NCI-H187 (cell line): ENCODE measurements at places on chromosomes 5 and 9.

GRCh38 chr5:8829323-8830029 is 716.4 kb downstream of the SEMA5A start:
- no peak for DNase-seq

DNA sequence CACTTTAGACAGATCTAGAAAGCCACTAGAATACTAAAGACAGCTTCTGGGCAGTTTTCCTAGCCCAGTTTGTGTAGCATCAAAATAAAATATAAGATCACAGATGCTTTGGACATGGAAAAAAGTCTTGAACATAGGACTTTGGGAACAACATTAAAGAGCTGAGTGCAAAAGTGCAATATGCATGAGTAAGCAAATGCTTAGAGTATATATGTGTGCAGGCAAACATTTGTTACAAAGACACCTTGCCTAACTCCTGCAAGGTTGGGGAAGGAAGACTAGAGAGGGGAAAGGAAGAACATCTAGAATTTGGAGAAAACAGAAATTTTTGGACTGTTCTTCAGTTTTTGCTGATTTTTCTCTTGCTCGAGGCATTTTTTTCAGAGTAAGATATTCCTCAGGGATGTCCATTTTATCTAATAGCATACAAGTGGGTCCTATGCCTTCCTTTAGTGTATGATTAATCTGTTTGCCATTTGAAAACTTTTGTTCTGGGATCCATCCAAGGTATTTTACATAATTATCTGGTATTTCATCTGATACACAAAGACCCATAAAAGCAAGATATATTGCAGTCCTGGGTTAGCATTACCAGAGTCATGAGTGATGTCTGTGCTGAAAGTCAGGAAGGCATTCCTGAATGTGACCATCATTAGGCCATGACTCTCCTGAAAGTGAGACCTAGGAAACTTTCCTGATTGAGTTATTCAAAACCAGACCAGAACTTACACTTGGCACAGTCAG is 142.0 kb upstream of the RGMB start:
- no peak for DNase-seq

- no peak for DNase-seq
Observed at GRCh38 chr9:98654247-98654646, 54.5 kb downstream of the GABBR2 start.

DNA sequence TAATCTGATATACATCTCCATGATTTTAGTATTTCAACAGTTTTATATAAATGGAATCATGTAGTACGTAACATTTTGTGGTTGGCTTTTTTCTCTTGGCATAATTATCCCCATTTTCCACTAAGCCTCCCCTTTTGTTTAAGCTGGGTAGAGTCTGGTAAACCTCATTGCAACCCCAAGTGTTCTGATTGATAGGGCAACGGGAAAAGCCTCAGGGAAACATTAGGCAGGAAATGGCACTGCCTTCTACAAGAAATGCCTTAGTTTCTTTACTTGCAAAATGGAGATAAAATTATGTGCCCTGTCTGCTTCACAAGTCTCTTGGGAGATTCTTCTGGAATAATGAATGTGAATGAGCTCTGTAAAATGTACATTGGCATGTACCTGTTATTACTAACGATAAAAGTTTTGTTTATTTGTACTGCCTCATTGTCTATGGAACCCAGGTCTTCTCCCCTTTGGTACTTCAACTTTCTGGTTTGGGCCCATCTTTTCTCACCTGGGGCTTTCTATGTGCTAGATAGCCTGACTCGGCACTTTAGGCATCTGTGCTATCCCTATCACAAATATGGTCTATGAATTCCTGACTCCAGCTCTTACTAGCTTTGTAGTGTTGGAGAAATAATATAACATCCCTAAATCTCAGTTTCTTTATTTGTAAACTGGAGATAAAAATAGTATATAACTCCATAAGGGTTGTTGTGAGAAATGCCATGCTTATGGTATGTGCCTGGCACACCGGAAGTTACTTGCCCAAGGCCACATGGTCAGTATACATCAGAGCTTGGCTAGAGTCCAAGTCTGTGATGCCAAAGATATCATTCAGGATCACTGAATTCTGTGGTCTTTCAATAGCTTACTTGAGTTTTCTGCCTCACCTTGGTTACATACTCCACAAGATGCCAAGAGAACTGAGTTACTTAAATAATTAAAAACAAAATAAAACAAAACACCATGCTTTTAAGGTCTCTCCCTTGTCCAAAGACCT is 48.2 kb upstream of the ZNF169 start:
- DNase-seq, result no peak

- DNase-seq, result no peak
Observed at GRCh38 chr5:137501846-137502406, 2.8 kb upstream of the SPOCK1 start.

DNA sequence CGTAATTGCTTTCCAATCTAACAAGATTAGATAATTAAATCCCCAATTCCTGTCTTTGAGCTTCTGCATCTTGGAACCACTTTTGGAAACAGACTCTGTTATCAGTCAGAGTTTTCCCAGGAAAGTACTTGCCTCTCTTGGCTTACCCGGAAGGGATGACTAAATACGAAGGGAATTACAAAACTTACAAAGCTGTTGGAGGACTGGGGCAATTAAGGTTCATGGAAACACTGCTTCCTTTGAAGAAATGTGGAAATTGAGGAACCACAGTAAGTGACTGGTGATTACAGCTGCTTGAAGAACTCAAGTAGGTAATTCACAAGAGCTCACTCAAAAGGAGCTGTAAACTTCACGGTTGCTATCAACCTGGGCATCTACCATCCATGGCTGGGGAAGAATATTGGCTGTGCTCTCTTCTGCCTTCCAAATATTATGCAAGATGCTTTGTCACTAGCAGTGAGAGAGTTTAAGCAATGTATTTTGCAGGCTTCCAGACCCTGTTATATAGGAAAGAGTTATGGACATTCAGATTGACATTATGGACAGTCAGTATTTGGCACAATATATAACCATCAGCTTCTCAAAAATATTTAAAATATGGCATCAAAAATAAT is 104.6 kb upstream of the MAN2A1 start:
- DNase-seq, result no peak

- DNase-seq, result no peak
Observed at GRCh38 chr5:87121304-87122150, 146.2 kb upstream of the RASA1 start.

GRCh38 chr9:82597241-82598203 is 465.4 kb downstream of the RASEF start:
- DNase-seq, result no peak

DNA sequence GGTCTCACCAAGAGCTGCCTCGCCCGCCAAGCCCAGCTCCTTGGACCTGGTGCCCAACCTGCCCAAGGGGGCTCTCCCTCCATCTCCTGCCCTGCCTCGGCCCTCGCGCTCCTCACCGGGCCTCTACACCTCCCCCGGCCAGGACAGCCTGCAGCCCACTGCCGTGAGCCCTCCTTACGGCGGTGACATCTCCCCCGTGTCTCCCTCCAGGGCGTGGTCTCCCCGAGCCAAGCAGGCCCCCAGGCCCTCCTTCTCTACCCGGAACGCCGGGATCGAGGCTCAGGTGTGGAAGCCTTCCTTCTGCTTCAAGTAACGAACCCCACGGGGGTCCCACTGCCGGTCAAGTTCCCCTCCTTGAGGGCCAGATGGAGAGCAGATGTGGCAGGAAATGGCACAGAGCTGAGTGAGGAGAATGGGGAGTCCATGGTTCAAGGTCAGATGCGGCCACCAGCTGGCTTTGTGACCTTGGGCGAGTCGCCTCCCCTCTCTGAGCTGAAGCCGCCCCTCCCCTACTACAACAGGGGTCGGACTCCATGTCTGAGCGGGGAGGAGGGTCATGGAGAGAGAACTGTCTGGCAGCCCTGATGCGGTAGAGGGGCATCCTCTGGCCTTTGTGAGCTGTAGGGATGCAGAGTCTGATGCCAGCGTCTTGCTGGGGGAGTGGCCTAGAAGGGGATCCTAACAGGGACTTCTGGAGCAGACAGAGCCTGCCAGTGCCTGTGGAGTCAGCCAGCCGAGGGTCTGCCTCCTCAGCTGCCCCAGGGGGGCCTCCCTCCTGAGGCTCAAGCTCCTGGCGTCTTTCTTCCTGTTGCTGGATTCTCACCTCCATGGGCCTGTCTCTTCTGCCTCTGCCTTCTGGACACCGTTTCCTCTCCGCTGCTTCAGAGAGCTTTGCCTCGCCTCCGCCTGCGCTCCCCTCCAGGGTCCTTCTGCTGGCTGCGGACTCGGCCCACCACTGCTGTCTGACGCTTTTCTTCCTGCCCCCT is 9.9 kb downstream of the SYNPO start:
- no peak for DNase-seq

- no peak for DNase-seq
Observed at GRCh38 chr5:91049800-91050199, 333.3 kb downstream of the ARRDC3 start.

GRCh38 chr9:106892632-106893031 is 29.7 kb downstream of the ZNF462 start:
- no peak for DNase-seq

GRCh38 chr5:135724617-135725016 is 109.8 kb upstream of the SLC25A48 start:
- no peak for DNase-seq

GRCh38 chr9:20292002-20292401 is 330.3 kb downstream of the MLLT3 start:
- DNase-seq, result no peak

DNA sequence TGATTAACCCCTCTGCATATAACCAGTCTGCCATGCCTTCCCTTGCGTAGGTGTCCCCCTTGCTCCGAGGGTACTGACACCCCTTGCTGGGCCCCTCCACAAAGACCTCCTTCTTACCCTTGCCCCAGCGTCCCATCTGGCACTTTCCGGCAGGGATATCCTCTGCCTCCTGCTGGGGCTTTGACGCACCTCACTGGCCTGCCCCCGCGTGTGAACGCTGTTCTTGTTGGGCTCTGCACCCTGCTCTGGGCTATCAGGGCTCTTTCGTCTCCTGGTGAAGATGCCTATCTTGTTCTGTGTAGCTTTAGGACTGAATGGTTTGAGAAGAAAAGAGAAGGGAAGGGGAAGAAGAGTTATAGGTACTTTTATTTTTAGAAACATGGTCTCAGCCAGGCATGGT is 53.0 kb downstream of the SUB1 start:
- DNase-seq, result no peak

GRCh38 chr5:61228229-61228628 is 66.0 kb upstream of the SMIM15 start:
- no peak for DNase-seq

DNA sequence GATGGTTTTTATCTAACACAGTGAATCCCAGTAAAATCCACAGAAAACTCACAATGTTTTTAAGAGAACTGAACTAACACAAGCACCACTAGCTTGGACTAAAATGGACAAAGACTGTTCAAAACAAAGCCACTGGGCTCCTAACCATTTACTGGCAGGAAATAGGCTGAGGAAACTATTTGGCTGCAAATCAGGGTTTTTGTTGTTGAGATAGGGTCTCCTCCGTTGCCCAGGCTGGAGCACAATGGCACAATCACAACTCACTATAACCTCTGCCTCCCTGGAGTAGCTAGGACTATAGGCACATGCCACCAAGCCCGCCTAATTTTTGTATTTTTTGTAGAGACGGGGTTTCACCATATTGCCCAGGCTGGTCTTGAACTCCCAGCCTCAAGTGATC is 99.7 kb downstream of the THBS4 start:
- DNase-seq, result no peak

DNA sequence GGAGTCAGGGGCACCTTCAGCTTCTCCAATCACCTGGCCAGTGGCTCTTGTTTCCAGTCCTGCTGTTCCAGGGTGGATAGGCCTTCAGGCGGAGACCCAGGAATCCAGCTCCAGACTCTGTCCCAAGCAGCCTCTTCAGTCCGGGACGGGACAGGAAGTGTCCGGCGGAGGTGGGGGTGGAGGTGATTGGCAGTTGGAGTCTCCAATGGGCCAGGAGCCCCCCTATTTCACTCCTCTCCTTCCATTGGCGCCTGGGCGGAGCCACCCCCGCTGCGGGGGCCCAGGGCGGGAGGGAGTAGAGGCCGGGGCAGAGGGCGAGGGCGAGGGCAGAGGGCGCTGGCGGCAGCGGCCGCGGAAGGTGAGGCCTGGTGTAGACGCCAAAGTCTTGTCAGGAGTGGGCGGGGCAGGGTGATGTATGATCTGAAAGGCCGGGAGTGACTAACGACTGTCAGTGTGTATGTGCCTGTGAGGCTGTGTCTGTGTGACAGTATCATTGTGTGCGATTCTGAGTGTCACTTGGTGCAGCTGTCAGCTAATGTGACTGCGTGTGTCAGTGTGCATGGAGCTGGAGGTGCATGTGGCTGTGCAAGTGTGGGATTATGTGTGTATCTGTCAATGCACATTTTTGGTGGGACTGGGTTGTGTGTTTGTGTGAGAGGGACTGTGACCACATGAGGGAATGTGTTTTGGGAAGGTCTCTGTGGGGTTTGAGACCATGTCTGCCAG is at the start of gene IL11RA:
TSS of gene IL11RA (plus strand) at position 310 of the 726 bp plus-strand sequence. CDS start 3,033 bp downstream, outside the sequence.
- DNase-seq, result no peak

- no peak for DNase-seq
Observed at GRCh38 chr5:15008476-15008875, 136.9 kb upstream of the ANKH start.

DNA sequence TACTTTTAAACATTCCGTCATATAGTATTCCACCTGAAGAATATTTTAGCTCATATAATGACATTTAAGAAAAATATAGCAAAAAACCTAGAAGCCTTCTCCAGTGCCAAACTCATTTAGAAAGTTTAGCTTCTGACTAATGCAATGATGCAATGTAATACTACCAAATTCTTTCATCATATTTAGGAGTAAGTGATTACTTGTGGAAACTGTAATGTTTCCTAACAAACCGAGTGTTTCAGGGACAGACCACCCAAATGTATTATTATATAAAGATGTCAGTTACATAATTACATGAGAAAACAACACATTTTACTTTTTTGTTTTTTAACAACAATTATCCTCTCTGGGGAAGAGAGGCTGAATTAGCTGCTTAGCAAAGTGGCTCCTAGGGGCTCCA is 316.2 kb downstream of the ARL15 start:
- no peak for DNase-seq

DNA sequence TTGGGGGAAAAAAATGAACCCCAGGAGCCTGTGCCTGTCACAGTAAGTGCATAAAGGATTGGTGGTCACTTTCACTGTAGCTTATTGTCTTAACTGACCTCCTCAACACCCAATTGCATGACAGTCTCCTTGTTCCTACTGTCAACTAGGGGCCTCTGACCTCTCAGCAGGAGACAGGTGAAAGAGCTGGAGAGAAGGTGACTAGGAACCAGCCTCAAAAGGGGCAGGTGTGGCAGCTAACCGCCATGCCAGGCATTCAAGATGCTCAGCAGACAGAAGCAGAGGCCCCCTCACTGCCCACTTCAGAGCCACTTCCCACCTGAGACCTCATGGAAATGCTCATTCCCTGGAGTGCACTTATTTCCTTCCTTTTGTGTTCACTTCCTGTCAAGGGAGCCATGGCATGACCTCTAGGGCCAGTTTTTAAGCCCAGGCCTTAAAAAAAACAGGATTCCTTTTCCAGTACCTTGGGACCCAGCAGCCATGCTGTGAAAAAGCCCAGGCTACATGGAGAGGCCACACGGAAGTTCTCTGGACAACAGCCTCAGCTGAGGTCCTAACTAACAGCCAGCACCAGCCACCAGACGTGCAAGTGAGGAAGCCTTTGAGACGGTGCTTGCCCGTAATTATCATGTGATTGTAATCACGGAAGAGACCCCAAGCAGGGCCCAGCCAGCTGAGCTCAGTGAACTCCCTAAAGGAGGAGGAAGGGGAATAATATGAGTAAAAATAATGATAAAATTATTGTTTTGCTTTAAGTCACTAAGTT is 74.9 kb downstream of the NSUN2 start:
- no peak for DNase-seq

- DNase-seq, result no peak
Observed at GRCh38 chr5:11214864-11215644, 454.0 kb upstream of the DAP start.
